ENCODE measurements at places on chromosomes 12 and 14. TPM values are rescaled to one million over a fixed set of nuclear protein-coding genes. Genes with fewer than 3 reads are reported as not detected.

The KRT83 gene
- total RNA-seq, result not detected

The RFLNA gene
- 2.2 TPM for total RNA-seq

The ZNF268 gene
- total RNA-seq, result 37.2 TPM

The RNASE7 gene
- total RNA-seq, result not detected

The NFE2 gene
- 0.42 TPM for total RNA-seq

The AP1G2 gene
- total RNA-seq, result 15.9 TPM

The APOF gene
- total RNA-seq, result not detected

The GDF3 gene
- not detected for total RNA-seq

The TGM1 gene
- total RNA-seq, result 3.3 TPM

The KLRK1 gene
- total RNA-seq, result 0.19 TPM

The EPYC gene
- not detected for total RNA-seq
